G401 (cell line): ENCODE measurements at places on chromosomes 12 and 14.

DNA sequence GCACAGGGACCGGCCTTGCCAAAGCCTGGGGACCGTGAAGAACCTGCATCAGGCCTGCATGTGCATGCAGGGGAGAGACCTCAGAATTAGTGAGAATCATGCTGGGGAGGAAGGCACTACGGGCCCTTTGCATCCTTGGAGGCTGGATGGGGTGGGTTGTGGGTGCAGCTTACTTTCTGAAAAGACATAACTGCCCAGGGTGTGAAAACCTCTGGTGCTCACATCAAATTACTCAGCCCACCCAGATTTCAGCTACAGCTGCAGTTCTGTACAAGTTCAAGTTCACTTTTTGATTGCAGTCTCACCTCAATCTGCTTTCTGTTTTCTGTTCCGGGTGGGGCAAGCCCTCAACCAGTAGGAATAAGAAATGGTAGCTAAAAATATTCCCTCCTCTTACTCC is 130.6 kb downstream of the SLC15A4 start:
- DNase-seq: no peak

DNA sequence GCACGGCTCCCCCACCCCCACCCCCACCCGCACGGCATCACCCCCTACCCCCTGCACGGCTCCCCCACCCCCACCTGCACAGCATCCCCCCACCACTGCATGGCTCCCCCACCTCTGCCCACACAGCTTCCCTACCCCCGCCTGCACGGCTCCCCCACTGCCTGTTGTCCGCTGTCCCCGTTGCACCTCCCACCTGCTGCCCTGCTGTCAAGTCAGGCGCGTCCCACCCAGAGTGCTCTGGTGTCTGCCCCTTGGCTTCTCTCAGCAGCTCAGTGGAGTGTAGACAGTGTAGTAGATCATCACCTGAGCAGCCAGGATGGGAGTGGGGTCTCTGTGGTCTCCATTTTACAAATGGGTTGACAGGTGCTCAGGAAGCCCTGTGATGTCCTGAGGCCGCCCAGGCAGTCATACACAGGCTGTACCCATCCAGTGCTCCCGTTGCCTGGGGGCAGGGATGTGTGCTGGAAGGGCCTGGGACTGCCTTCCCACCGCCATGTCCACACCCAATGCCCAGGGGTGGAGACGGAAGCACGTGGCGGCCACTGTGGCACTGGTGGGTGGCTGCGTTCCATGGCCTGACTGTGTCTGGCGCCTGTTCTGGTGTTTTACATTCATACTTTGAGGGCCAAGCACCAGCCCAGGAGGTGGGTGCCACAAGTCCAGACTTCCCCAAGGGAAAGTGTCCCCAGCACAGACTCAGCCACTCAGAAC is 32.5 kb downstream of the PACS2 start:
- no peak for DNase-seq

DNA sequence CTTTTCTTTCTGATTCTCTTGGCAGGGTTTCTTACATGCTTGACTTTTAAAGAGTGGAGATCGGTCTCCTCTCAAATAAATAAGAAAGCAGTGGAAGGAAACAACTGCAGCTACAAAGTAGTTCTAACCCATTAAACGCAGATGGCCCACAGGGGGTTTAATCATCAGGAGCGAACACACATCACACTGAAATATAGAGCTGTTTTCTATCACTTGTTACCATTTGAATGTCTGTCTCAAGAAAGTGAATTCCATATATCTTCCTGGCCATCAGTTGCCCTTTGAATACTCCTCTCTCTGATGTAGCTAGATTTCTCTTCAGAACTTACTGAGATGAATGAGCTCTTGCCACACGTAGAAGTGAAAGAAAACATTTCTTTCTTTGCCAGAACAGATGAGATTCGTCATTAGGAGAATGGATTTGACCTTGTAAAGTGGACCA is 29.1 kb downstream of the ALX1 start:
- no peak for DNase-seq

DNA sequence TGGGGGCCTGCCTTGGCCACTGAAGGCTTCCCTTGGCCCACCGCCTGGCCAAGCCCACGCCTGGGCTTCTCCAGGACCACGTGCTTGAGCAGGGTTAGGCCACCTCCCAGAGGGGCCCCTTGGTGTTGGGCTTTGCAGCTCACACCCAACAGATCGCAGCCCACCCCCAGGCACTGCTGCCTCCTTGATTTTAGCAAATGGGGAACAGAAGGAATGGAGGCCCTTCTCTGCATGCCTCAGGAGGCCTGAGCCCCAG is 23.3 kb downstream of the RAB35 start:
- no peak for DNase-seq

DNA sequence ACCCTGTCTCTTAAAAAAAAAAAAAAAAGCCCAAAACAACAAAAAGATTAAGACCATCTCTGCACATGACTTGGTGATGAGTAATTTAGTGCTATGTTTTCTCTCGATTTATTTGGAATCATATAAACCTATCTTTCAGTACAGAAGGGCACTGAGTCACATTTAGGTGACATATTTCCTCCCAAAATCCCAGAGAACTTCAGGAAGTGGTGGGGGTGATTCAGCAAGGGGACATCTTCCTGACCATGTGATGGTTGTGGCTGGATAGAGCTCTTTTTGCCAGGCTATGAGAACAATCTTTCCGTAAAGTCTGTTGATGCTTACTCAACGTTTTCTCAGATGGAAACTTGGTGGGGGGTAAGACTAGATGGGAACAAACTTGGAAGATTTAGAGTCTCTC is 50.0 kb downstream of the PPFIBP1 start:
- no peak for DNase-seq

GRCh38 chr12:42636993-42637392 is 47.4 kb upstream of the PRICKLE1 start:
- DNase-seq: no peak

- DNase-seq: peak; percentile 55
Measured at GRCh38 chr14:32075672-32076277, 1.3 kb upstream of the ARHGAP5 start.

- DNase-seq: no peak
Measured at GRCh38 chr12:107335802-107336570, 242.6 kb upstream of the CRY1 start.

GRCh38 chr12:108102363-108102762 is 26.7 kb upstream of the WSCD2 start:
- DNase-seq: no peak

- DNase-seq: peak; percentile 14
Measured at GRCh38 chr12:46303039-46303666, 34.3 kb upstream of the SLC38A1 start.

GRCh38 chr14:103898204-103898603 is 30.1 kb upstream of the TDRD9 start:
- no peak for DNase-seq

DNA sequence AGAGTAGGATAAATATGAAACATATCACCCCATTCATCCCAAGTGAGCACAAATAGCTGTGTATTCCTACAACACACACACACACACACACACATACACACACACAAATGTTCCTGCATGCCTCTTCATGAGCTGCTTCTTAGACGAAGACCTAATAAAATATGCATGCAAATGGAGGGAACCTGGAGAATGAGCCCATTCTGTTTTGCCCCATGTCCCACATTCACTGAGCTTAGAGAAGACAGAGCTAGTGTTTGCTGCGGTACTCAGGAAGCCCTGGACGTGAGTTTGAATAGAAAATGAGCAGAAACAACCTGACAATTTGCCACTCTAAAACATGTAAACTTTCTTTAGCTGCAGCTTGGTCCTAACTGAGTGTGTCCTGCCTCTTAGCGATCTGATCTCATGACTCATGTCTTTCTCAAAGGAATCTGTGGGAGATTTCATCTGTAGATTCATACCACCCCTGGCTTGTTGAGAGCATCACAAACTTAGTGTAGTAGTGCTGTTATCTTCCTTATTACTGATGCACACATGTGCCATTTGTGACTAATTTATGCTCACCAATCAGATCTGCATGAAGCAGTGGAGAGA is 86.8 kb downstream of the ITPR2 start:
- no peak for DNase-seq

- DNase-seq: peak; percentile 96
Measured at GRCh38 chr12:82756303-82756702, 69.6 kb downstream of the TMTC2 start.

DNA sequence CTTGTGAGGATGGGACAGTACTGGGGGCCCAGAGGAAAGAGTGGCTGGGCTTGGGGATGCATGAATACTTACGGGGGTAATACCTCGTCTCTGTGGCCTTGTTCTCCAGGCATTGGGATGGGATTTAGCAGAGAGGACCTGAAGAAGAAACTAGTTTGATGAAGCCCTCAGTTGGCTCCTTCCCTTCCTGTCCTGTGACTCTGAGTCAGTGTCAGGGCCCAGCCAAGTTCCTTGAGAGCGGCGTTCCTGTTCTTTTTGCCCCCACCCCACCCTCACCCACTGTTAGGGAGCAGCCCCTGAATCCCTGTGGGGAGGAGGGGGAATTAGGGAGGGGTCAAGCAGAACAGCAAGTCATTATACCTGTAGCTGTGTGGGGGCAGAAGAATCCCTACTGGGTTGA is 5.2 kb upstream of the LRP1-AS start:
- no peak for DNase-seq

DNA sequence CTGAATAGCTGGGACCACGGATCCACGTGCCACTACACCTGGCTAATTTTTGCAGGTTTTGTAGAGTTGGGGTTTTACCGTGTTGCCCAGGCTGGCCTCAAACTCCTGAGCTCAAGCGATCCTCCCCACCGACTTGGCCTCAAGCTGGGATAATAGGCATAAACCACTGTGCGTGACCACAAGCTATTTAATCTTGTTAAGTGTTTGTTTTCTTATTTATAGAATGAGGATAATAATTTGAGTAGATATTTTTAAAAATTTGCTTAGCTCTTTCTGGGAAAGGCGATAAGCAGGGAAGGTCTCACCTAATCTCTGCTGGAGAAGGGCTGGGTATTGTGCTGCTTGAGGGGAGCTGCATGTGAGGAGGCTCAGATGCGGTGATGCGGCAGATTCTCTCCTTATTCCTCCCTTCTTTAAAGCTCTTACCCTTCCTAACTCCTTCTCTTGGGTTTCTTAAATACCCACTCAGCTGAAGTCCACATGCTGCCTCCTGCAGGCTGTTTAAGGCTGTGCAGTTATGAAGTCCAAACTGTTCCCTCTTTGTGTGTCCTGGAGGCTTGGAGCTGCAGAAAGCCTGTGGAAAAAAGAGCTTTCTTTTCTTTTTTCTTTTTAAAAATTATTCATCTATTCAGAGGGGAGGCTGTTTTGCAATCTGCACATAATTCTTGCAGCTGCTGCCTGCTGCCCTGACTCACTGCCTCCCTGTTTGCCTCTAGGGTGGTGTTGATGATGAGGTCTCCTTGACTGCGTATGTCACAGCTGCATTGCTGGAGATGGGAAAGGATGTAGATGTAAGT is 37.9 kb downstream of the A2ML1 start:
- DNase-seq: peak; percentile 49

DNA sequence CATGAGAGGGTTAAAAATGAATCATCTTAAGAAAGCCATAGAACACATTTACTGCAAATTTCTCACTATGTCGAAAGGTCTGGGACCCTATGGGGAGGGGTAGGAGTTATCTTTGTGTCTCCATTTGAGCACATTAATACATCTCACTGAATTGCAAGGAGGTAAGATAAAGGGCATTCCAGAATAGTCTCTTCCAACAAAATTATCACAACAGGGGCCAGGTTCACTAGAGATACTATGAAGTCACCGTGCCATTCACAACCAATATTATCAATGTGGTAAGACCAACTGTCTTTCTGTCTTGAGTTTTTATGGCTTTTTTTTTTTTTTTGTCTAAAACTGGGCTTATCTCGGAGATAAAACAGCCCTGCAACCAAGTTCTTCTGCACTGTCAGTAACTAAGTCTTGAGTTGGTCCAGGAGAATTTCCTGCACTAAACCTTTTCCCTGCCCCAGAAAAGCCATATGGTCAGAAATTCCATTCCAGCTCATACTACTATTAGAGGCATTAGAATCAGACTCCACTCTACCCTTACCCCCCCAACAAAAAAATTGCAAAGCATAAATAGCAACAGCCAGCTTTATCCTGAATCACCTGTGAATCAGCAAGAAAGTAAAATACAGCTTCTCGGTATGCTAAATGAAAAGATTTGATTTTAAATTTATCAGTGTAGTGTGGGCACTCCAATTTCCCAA is 79.7 kb downstream of the PTPRR start:
- peak; percentile 90 for DNase-seq

GRCh38 chr12:92144631-92145480 is 790 bp downstream of the BTG1 start:
- peak; percentile 42 for DNase-seq

DNA sequence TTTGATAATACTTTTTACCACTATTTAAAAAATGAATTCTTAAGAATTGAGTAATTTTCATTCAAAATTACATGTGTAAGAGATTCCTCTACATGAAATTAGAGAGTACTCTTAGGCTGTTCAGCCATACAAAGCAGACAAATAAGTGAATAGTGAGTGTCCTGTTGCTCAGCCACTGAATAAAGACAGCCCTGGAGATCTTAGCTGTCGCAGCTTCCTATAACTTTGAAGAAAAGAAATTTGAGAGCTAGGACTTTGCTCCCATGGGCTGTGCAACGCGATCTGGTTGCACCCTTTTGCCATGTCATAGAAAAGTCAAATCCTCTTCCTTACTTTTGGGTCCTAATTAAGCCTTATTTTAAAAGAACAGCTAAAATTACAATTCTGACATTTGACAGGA is 40.9 kb upstream of the LRIG3 start:
- no peak for DNase-seq

- no peak for DNase-seq
Measured at GRCh38 chr12:128783129-128783574, 40.6 kb downstream of the SLC15A4 start.

GRCh38 chr12:56687223-56688128 is 608 bp downstream of the PTGES3 start:
- DNase-seq: peak; percentile 54

DNA sequence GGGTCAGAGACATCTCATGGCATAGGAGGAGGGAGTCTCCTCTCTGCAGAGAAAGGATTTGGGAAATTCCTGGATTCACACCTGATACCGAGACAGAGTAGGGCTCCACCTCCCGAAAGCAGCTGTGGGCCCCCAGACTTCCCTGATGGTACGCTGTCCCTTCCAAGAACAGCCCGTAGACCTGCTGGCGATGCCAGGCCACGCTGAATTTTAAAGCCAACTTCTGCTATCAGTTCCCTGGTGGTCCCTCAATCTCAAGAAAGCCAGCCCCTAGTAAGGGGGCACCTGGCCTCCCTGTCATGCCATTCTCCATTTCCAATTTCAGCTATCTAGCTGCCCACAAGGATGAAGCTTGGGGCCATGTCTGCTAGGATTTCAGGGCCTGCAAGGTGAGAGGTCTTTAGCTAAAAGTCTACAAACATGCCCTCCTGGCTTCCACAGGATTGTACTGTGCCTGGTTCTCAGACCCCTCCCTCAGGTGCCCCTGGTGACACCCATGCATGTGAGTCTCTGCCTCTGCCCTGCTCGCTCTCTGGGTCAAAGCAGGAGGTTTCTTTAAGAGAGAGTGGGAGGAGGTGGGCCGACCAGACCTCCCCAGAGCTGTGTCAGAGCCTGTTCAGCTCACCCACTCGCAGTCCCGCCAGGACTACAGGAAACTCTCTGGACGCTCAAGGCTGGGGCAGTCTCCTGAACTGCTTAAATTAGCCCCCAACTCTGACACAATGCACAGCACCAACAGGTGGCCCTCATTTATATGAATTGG is 30.5 kb downstream of the ANO2 start:
- no peak for DNase-seq

GRCh38 chr12:49838973-49839633 is 3.8 kb downstream of the BCDIN3D start:
- DNase-seq: peak; percentile 30
